ENCODE measurements at places on chromosomes 12 and 14. TPM values are rescaled to one million over a fixed set of nuclear protein-coding genes. Genes with fewer than 3 reads are reported as not detected.

Gene KCNJ8
- not detected for total RNA-seq

Gene PAPLN
- total RNA-seq = 0.17 TPM

Gene PPFIA2
- not detected for total RNA-seq

Gene RDH11
- total RNA-seq = 46.0 TPM

Gene SCN8A
- total RNA-seq = 0.25 TPM

Gene KLRC2
- total RNA-seq = not detected

DNA sequence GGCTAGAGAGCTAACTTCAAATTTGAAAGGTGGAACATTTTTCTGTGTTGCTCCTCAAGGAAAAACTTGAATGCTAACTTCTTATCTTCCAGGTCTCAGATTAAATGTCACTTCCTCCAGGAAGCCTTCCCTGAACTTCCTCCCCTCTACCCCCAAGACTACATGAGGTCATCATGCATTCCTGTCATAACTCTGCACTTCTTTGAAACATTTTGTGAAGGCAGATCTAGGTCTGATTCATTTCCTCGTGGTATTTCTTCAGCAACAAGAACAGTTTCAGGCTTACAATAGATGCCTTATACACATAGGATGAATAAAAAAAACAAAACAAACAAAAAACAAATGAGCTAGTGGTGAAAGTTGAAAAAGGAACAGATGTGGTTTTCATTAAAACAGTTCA lies 97.1 kb upstream of the SRRM4 start:
- no peaks in the 10 kb centered on the region for H3K27me3 ChIP-seq
- H3K27ac ChIP-seq = no peak overlapping the region
- H3K4me3 ChIP-seq = no peak overlapping the region
- H3K4me1 ChIP-seq = no peaks in the 10 kb centered on the region
- no peaks in the 10 kb centered on the region for H3K36me3 ChIP-seq
- DNase-seq = no peak

- DNase-seq = no peak
- no peak overlapping the region for H3K4me3 ChIP-seq
- H3K27ac ChIP-seq = no peak overlapping the region
- H3K36me3 ChIP-seq = peaks cover under 1% of the 10 kb centered on the region
- peaks cover 11% of the 10 kb centered on the region for H3K4me1 ChIP-seq
Measured at GRCh38 chr12:116090516-116090915, 187.0 kb downstream of the MED13L start.

DNA sequence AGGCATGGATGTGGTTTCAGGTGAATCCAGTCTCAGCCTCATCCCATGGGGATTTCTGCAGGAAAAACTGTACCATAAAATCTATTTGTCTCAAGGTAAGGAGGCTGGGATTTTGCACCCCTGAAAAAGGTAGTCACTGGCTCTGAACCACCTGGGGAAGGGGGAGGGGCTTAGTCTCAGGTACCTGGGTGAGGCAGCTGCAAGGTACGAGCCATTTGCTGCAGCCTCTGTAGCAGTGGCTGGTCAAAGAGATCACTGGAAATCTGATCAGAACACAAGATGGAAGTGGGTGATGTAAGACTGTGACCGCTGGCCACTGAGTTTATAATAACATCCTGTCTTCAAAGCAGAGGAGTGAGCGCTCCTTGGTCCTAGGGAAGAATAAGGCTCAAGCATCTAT lies 209.9 kb upstream of the NOS1 start:
- no peak overlapping the region for H3K27ac ChIP-seq
- DNase-seq = no peak
- no peaks in the 10 kb centered on the region for H3K36me3 ChIP-seq
- H3K27me3 ChIP-seq = no peaks in the 10 kb centered on the region
- no peaks in the 10 kb centered on the region for H3K4me1 ChIP-seq

GRCh38 chr12:3263939-3264922 lies 187.1 kb downstream of the TSPAN9 start:
- no peak for DNase-seq
- no peak overlapping the region for H3K4me3 ChIP-seq
- H3K36me3 ChIP-seq = no peaks in the 10 kb centered on the region
- H3K27ac ChIP-seq = no peak overlapping the region
- H3K27me3 ChIP-seq = no peaks in the 10 kb centered on the region

DNA sequence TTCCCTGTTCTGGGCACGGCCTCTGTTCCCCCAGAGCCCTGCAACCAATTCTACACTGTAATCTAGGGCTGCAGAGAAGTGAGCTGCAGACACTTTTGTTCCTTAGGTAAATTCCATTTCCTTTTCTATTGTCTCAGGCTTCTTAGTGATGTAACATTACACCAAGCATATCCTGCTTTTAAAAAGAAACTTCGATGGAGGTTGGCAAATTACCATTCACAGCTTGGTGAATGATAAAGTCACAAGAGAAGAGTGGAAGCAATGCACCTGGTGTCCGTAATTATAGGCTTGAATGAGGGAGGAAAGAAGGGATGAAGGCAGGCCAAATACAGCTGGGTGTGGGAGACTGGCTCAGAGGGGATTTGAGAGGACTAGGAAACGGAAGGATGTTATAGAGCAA lies 68.6 kb downstream of the PPM1A start:
- no peak overlapping the region for H3K27ac ChIP-seq
- no peaks in the 10 kb centered on the region for H3K27me3 ChIP-seq
- no peaks in the 10 kb centered on the region for H3K4me1 ChIP-seq

DNA sequence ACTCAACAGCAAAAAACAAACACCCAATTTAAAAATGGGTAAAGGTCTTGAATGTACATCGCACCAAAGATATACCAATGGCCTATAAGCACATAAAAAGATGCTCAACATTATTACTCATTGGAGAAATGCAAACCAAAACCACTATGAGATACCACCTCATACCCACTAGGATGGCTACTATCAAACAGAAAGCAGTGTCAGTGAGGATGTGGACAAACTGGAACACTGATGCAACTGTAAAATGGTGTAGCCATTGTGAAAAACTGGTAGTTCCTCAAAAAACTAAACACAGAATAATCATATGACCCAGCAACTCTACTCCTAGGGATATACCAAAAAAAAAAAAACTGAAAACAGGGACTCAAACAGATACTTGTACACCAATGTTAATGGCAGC lies 49.3 kb downstream of the CDK17 start:
- H3K27ac ChIP-seq = no peak overlapping the region
- H3K36me3 ChIP-seq = no peaks in the 10 kb centered on the region
- no peak overlapping the region for H3K4me3 ChIP-seq
- H3K27me3 ChIP-seq = no peaks in the 10 kb centered on the region

DNA sequence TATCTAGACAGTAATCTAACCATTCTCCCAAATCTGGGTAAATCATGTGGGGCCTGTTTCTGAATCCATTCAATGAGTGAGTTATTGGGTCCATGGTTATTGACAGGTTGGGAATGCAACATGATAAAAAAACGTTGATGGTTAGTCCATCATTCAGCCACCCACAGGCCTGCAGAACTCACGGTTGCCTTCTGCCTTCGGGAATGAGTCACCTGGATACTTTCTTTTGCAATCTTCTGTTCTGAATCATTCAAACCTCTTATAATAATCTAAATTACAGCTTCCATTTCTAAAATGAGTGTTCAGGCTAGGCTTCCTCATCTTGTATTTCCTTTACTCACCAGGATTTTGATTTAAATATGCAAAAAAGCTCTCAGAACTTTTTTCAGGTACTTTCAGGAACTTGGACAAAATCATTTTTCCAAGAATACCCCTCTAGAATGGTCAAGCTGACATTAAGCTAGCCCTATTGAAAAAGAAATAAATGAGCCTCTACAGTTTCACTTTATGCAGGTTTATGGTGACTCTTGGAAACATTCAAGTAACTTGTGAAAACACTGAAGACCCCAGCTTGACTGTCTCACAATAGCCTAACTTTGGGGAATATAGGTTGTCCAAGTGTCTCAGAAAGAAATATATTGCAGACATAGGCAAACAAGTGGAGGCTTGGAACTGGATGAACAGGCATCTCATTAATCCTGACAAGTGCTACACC lies 94.4 kb downstream of the KCNK10 start:
- no peak overlapping the region for H3K4me3 ChIP-seq
- no peak for DNase-seq
- H3K36me3 ChIP-seq = no peaks in the 10 kb centered on the region

DNA sequence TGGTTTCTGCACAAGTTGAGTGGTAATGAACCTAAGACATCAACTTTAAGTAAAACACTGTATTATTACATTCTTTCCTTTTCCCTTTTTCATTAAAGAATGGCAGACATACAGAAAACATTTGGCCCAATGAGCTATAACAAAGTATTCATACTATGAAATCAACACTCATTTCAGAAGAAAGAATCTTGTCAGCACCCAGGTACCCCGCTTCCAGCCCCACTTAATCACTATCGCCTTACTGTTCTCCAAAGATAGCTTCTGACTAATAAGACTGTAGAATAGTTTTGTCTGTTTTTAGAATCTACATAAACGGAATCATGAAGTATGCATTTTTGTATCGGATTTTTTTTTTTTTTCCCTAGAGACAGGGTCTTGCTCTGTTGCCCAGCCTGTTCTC lies 9.5 kb downstream of the CNTN1 start:
- H3K4me1 ChIP-seq = no peaks in the 10 kb centered on the region
- H3K27ac ChIP-seq = no peak overlapping the region
- no peak overlapping the region for H3K4me3 ChIP-seq
- DNase-seq = no peak
- no peaks in the 10 kb centered on the region for H3K36me3 ChIP-seq

- no peak overlapping the region for H3K4me3 ChIP-seq
- no peak for DNase-seq
- no peaks in the 10 kb centered on the region for H3K36me3 ChIP-seq
- no peaks in the 10 kb centered on the region for H3K4me1 ChIP-seq
Measured at GRCh38 chr14:100017553-100017952, 47.7 kb upstream of the EVL start.

- no peaks in the 10 kb centered on the region for H3K4me1 ChIP-seq
- no peaks in the 10 kb centered on the region for H3K27me3 ChIP-seq
- DNase-seq = no peak
- H3K36me3 ChIP-seq = no peaks in the 10 kb centered on the region
Measured at GRCh38 chr12:84355561-84355960, 557.0 kb downstream of the SLC6A15 start.

DNA sequence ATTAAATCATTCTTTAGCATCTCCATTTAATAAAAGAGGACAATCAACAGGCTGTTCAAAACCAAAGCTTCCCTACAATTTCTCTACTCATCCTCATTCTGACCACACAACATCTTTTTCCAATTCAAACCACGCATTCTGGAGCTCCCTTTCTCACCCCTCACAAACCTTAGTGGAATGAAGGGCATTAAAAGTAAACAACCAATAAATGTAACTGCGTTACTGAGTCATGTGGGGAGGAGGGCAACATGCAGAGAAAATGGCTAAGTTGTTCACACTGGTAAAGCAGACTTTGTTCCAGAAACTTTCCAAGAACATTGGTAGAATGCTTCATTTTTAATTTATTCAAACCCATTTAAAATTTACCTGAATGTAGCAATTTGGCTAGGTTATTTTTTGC lies 19.6 kb downstream of the SOX5 start:
- H3K27ac ChIP-seq = no peak overlapping the region
- no peaks in the 10 kb centered on the region for H3K27me3 ChIP-seq
- H3K36me3 ChIP-seq = no peaks in the 10 kb centered on the region
- H3K4me3 ChIP-seq = no peak overlapping the region
- DNase-seq = no peak
- H3K4me1 ChIP-seq = no peaks in the 10 kb centered on the region

DNA sequence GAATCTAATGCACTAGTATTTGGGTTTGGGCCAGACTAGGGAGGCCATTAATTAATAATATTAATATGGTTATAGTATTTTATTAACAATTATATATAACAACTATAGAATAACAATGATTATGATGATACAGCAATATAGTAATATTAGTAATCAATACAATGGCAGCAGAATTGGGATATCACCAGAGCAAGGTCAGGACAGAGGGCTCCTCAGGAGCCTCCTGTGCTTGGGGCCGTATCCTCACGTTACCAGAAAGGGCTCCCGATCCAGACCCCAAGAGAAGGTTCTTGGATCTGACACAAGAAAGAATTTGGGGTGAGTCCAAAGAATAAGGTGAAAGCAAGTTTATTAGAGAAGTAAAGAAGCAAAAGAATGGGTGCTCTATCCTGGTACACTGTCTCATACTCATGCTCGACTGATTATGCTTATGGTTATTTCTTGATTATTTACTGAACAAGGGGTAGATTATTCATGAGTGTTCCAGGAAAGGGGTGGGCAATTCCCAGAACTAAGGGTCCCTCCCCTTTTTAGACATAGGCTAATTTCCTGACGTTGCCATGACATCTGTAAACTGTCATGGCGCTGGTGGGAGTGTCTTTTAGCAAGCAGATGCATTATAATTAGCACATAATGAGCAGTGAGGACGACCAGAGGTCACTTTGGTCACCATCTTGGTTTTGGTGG lies 61.6 kb downstream of the RIN3 start:
- no peaks in the 10 kb centered on the region for H3K36me3 ChIP-seq
- no peak overlapping the region for H3K4me3 ChIP-seq
- H3K27me3 ChIP-seq = no peaks in the 10 kb centered on the region
- peaks cover 20% of the 10 kb centered on the region for H3K4me1 ChIP-seq
- no peak for DNase-seq

DNA sequence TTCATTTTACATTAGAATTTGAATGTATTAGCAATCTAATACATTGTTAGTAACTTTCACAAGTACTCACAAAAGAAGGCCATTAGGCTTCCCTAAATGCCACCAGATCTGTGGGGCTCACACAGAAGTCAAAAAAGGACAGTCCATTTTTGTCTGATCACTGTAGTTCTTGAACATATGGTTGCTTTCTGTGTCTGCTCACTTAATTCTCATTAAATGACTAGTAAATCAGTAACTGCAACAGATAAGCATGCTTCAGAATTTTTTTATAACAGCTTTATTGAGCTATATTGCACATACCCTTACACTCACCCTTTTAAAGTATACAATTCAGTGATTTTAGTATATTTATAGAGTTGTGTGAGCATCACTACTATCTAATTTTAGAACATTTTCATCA lies 71.4 kb downstream of the DENND5B start:
- no peak overlapping the region for H3K27ac ChIP-seq
- H3K27me3 ChIP-seq = no peaks in the 10 kb centered on the region
- no peak for DNase-seq

- no peaks in the 10 kb centered on the region for H3K27me3 ChIP-seq
- H3K27ac ChIP-seq = no peak overlapping the region
- no peak overlapping the region for H3K4me3 ChIP-seq
- DNase-seq = peak; percentile 34
- no peaks in the 10 kb centered on the region for H3K4me1 ChIP-seq
- H3K36me3 ChIP-seq = peaks cover 10% of the 10 kb centered on the region
Measured at GRCh38 chr12:98725476-98726247, 80.6 kb downstream of the APAF1 start.

DNA sequence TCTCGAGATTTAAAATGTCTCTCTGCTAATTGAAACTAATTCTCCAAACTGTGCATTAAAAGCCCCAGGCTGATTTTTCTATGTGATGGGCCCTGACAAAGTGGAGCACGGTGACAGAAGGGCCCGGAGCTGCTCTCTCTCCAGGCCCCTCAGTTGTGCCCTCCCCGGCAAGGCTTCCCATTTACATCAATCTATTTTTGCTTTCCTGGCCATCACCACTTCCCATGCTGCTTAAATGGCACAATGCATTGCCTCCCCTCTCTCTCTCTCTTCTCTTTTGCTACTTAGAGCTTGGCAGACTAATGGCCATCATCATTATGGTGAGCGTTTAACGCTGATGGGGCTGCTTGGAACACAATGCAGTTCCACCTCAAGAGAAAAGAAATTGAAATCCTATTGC lies 270.7 kb upstream of the DIO3 start:
- DNase-seq = no peak
- H3K27ac ChIP-seq = no peak overlapping the region
- H3K27me3 ChIP-seq = no peaks in the 10 kb centered on the region
